ENCODE measurements at places on chromosomes 6 and 20.
A peak's percentile ranks its signal among the peaks of the same experiment; 100 is the strongest.

GRCh38 chr20:35117196-35117595 is 24.6 kb upstream of the TRPC4AP start:
- DNase-seq: no peak

DNA sequence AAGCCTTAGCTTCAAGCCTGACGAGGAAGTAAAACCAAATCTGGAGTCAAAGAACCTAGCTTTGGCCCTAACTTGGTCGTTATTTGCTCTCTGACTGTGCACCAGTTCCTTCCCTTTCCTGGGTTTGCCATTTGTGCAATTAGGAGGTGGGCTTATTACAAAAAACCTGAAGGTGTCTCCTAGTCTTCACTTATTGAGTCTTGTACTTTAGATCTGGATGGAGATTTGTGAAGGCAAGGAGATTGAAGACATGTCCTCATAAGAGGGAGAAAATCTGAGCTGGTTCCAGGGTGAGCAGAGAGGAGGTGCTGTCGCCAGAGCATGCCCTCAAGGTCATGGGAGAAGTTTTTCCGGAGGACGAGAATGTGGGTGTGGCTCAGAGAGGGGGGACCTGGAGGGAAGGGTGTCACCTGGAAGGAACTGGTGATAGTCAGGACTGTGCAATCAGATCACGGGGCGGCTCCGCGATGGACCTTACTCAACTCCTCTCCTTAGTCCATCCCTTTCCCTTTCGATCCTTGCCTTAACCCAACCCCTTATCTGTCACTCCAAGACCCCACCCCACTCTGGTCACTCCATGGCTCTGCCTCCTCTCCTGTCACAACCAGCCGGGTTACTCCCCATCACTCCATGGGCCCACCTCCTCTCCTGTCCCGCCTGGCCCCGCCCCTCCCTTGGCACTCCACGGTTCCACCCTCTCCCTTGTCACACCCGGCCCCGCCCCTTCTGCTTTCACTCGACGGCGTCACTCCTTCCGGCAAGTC is 588 bp upstream of the ACSS2 start:
- peak; percentile 98 for DNase-seq

- no peak for DNase-seq
These were observed 33.4 kb downstream of the IL20RA start for GRCh38 chr6:137011406-137011805.

DNA sequence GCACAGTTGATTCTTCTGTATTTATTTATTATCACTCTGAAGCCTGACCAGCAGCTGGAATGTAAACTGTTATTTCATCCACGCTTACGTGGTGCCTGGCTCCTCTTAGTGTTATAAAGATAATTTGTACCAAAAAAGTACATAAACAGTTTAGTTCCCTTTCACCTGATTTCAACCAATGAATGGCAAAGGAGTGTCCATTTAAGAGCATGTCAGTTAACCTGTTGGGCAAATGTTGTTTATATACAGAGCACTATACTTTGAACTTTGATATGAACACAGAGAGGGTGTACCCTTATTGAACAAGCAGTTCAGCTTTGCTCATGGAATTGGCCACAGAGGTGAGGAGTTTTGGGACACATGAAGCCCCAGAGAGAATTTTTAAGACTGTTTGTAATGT is 7.2 kb upstream of the CTCFL start:
- DNase-seq: no peak

DNA sequence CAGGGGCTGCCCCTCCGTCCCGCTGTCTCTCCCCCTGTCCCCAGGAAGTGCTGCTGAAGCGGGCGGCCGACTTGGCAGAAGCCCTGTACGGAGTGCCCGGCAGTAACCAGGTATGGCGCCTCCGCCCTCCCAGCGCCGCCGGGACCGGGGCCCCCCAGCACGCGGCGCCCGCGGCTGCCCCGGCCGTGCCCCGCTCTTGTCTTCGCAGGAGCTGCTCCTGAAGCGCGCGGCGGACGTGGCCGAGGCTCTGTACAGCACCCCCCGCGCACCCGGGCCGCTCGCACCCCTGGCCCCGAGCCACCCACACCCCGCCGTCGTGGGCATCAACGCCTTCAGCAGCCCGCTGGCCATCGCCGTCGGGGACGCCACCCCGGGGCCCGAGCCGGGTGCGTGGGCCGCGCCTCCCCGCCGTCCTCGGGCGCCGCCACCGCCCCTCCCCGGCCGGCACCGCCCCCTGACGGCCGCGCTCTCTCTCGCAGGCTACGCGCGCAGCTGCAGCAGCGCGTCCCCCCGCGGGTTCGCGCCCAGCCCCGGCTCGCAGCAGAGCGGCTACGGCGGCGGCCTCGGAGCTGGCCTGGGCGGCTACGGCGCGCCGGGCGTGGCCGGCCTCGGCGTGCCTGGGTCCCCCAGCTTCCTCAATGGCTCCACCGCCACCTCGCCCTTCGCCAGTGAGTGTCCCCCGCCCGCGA is 48.4 kb downstream of the CPXM1 start:
- peak; percentile 46 for DNase-seq

- DNase-seq: peak; percentile 7
These were observed 49.1 kb upstream of the FRMD1 start for GRCh38 chr6:168128006-168128630.

- no peak for DNase-seq
These were observed 187.6 kb downstream of the ADAT2 start for GRCh38 chr6:143262859-143263258.

DNA sequence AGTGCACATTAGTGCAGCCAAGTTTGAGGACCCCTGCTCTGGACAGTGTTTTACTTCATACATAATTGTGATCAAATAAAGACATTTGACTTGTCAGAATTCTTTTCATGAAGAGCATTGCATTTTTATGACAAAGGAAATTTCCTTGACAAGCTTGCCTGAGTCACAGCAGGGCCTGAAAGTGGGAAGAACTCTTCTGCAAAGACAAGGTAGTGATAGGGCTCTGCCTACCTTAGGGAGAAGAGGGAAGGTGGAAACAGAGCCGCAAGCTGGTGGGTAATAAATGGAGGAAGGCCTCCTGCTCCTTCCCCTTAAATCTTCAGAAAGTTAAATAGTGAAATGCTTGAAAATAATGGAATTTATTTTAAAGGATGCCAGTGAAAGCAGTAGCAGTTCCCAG is 118.2 kb downstream of the DHX35 start:
- DNase-seq: no peak
